Activated effector memory CD4-positive, alpha-beta T cell treated with anti-CD3 and anti-CD28 coated beads, Interleukin-2, amount 50 U/mL, for 16 hours (primary cell): ENCODE measurements at places on chromosomes 16 and 17.

DNA sequence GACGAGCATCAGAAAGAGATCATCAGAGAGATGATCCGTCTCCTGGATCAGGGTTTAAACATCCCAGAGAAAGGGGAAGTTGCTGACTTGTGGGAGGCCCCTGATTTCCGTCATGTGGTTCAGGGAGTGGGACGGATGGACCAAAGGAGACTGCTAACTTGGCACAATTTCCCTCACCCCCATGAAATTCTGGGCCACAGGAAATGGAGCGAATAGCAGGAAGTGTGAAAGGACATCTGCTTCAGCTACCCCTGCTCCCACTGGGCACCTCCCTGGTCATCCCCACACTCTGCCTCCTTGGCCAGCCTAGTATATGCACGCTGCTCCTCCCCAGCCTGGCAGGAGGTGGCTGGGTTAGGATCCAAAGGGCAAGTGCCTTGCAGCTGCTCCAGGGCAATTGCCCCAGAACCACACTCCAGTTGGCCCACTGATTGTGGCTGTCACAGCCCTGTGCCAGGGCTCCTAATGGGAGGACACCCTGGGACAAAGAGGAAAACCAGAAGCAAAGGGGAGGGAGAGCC is 1.3 kb downstream of the ARRB2 start:
- no peak for DNase-seq

GRCh38 chr17:1126250-1126797 is 53.5 kb downstream of the ABR start:
- DNase-seq: no peak

DNA sequence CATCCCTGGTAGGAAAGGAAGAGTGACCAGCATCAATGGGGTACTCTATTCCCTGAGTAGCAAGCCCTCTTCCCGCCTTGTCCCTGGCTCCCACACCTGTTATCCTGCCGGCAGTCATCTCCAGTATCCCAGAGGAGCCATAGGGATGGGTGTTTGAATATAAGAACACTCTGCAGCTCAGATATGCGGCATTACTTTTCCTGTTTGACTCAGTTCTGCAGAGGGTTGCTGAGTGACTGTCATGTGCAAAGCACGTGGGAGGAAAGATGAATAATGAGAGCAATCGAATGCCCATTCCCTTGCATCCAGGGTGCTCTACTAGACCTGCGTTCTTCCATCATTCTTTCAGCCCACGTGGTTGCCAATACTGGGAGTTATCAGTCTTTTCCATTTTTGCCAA is 115.1 kb downstream of the PRKCB start:
- DNase-seq: peak; percentile 65

DNA sequence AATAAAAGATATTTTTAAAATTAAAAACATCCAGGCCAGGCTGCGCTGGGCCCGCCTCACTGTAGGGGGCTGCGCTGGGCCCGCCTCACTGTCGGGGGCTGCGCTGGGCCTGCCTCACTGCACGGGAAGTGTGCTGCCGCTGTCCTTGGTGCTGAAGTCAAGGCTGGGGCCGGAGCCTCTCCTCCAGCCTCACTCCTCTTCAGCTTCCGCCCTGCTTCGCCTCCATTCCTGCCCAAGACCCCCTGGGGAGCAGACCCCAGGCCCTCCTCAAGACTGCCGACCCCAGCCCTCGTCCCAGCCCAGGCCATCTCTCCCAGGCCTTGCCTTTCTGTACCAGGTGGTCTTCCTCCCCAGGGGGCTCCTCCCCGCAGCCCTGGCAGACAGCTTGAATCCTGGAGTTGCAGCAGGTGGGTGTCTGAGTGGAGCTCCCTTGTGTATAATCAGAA is 26.2 kb downstream of the ENDOV start:
- DNase-seq: peak; percentile 81

GRCh38 chr17:2049333-2050299 is 5.3 kb upstream of the HIC1 start:
- DNase-seq: peak; percentile 97
